ENCODE measurements at places on chromosomes 3 and 15.

DNA sequence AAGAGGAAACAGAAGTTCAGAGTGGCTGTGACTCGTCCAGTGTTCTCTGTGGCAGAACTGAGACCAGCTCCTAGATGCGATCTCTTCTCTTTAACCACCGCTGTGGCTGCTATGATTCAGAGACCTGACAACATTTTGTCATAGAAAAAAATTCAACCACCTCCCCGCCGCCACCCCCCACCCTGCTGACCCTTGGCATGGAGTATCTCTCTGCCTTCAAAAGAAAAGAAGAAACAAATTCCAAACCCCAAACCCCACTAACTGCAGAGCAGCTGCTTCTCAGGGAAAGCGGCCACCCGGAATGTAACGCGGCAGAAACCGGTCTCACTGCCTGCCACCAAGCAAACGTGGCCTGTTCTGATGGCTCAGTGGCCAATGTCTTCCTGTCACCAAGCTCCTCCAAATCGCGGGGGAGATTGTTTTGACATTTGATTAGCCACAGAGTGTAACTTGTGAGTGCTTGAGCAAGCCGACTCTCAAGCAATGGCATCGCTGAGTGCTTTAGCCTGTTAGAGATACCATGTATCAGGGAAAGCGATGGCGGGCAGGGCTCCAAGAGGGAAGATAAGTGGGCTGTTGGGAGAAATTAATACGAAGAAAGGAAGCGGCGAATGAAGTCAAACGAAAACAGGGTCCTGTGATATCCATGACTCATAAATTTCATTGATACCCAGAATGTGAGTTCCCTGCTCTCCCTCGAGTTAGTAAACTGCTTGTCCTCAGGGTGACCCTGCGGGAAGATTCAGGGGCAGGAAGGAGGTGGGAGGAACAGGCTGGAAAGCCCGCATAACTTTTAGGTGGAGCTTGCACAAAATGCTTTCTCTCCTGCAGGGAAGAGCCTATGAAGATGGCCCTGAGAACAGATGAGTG lies 44.8 kb upstream of the TLE3 start:
- DNase-seq, result peak; percentile 51

GRCh38 chr15:74318376-74319137 lies 48.9 kb downstream of the CYP11A1 start:
- peak; percentile 73 for DNase-seq

- DNase-seq, result no peak
Measured at GRCh38 chr15:37096558-37097143, 3.7 kb downstream of the MEIS2 start.

DNA sequence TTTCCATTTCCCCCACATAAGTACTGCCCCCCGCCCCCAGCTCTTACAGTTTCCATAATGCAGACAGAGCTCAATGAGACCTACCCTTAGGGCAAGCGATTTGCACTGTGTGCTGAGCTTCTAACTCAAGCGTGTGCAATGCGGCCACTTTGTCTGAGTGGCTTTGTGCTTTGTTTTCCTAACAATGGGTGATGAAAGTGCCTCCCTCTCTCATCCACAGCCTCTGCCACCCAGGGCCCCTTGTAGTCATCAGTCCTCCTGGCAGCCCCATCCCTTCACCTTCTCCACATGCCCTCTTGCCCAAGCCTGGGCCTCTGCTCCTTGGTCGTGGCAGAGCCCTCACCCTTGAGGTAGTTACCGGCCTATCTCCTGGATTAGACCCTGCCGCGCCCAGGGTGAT lies 17.2 kb downstream of the DAPK2 start:
- no peak for DNase-seq

DNA sequence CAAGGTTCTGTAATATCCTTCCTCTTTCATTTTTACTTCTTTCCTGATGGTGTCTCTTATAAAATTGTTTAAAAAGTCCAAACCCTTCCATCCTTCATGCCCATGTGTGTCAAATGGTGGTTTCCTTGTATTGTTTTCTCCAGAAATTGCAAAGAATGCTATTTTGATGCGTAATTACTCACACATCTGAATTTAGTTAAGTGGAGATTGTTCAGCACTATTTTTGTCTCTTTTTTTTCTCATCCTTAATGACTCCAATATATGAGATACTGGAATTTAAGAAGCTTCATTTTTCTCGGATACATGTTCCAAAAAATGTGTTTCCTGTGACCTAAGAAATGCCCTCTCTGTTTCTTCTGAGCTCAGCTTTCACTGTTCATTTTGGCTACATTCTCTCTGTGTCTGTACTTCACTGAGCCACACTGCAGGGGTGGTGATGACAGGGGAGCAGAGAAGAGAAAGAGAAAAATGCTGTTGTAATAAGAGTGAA lies 799.8 kb downstream of the DIPK2A start:
- DNase-seq, result peak; percentile 85

DNA sequence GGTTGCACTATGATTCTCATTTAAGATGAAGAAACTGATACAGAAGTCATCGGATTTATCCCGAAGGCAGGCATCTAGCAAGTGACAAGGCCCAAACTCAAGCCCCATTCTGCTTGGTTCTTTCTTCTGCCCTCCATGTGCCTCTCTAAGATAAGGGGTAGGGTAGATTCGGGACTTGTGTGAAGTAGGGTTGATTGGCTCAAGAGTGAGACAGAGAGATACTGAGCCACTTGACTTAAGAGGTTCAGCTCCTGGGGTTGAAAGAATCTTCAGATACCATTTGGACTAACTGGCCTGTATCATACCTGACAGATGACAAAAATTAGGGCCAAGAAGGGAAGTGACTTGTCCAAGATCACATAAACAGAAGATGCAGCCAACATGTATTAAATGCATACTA lies 891 bp downstream of the RFT1 start:
- no peak for DNase-seq
